ENCODE measurements at places on chromosomes 13 and 19.
A peak's percentile ranks its signal among the peaks of the same experiment; 100 is the strongest.

DNA sequence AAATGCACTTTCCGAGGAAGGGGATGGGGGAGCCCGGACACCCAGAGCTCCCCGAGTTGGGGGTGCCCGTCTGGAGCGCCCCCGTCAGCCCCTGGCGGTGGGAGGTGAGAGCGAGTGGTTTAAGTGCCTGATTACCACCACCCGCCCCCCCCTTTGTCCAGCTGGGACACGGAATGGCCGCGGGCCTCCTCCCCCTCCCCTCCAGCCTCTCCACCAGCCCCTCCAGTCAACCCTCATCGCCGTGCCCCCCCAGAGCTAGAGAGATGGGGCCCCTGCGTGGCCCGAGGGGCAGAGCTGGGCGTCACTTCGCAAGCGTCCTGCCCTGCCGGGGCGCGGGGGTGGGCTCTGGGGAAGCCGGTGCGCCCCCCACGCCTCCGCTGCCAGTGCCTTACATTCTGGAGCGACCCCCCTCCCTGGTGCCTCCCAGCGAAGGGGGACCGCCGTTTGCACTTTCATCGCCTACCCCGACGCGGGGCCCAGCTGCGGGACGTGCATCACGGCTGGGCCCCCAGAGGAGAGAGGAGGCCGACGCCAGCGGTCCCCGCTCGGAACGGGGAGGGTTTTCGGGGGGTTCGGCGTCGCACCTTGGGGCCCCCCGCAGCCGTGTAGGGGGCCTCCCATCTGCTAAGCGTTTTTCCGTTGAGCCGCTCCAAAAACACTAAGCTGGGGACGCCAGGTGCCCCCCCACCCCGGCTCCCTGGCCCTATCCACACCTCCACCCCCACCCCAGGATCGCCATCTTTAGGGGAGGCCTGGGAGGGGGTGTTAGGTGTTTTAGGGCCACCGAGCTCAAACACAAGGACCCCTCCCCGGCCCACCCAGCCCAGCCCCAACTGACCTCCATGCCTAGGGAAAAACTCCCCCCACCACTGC is 16.4 kb downstream of the SMIM24 start:
- no peak for DNase-seq

DNA sequence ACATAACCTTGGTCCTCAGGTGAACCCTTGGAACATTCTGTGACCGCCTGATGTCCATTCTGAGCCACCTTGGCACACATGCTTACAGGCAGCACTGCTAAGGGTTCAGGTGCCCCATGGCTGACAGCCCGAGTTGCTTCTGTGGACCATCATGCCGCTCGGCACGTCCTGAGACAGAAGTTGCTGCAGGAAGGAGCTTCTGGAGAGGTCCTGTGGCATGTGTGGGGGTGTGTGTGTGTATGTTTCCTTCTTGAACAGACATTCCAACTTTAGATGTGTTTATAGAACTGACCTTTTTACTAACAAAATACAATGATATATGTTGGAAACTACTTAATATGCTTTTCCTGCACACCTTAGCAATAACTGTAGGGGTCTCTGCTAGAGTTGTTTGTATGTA is 4.8 kb upstream of the C1QTNF9 start:
- no peak for DNase-seq

DNA sequence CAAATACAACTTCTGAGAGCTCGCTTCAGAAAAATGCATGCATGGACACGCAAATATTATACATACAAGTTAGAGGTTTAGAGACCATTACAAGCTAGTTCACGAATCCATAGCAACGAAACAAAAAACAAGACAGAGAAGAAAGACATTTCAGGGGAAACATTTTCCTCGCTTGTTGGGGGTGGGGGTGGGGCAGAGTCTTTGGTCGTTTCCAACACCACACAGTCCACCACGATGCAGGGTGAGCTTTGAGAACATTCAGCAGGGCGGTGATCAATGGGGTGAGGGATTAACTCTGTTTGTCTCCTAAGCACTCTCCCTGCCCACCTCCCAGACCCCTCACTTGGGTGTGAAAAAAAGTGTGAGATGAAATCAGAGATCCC is 651 bp downstream of the OXGR1 start:
- no peak for DNase-seq

DNA sequence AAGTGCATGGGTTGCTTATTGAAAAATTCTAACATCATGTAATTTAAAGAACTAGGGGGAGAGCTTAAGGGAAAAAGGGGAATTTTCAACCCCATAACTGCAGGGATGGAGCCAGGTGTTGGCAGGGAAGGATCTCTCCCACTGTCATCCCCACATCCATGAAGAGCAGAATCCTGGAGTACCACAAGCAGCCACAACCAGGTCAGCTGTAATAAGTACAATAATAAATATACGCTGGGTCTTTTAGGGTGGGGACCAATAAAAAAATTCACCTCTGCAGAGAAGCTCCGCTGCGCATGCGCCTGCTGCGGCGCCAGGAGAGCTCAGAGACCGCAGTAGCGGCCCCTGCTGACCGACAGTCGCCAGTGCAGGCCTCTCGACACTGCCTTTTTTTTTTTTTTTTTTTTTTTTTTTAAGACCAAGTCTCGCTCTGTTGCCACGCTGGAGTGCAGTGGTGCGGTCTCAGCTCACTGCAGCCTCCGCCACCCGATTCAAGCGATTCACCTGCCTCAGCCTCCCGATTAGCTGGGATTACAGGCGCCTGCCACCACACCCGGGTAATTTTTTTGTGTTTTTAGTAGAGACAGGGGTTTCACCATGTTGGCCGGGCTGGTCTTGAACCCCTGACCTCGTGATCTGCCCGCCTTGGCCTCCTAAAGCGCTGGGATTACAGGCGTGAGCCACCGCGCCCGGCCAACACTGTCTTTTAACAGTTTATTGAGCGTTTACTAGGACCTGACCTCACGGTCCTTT is 2.5 kb upstream of the EEF2 start:
- DNase-seq: peak; percentile 79

DNA sequence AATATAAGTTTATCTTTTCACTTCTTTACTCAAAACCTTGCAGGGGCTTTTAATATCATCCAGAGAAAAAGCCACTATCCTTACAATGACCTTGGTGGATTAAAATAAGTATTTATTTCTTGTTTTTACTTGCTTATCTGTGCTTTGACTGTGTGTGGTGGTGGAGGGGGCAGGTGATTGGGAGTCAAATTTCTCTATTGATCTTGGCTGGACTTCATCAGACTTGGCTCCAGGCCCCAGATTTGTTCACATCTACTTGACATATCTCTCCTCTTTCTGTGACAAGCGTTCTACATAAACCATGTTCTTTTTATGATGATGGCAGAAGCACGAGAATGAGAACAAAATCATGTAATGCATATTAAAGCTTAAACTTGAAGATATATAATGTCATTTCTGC is 670.8 kb downstream of the PCDH17 start:
- DNase-seq: no peak

DNA sequence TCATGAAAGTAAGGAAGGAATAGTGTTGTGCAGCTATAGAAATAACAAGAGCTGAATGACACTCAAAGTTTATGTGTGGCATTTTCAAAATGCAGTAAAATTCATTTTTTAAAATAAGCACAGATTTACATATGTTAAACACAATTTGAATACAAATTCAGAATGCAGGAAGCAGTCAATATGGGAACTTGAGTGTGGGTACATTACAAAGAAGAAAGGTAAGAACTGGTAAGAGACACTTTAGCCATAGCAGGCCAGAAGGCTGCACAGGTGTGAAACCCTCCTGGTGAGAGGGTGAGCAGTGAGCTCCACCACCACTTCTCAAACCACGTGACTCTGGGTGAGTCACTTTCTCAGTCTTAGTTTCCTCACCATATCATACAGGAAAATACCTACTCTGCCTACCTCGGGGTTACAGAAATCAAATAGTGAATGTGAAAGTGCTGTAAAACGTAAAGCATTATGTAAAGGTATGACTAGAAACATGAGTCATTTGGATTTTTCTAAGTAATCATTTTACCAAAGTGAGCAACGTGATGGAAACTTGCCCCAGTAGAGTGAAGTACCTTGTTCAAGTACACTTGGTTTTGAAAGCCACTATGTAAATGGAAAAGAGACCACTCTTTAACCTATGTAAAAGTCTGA is 40.5 kb downstream of the USP12 start:
- DNase-seq: no peak

DNA sequence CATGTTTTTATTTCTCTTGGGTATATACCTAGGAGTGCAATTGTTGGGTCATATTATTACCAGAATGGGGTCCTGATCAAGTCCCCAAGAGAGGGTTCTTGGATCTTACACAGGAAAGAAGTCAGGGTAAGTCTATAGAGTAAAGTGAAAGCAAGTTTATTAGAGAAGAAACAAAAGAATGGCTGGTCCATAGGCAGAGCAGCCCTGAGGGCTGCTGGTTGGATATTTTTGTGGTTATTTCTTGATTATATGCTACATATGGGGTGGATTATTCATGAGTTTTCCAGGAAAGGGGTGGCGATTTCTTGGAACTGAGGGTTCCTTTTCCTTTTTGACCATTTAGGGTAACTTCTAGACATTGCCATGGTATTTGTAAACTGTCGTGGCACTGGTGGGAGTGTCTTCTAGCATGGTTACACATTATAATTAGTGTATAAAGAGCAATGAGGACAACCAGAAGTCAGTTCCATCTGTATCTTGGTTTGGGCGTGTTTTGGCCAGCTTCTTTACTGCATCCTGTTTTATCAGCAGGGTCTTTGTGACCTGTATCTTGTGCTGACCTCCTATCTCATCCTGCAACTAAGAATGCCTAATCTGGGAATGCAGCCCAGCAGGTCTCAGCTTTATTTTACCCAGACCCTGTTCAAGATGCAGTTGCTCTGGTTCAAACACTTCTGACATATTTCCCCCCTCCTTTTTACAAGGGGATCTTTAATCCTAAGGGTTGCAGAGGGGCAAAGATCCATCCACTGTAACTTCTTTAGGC is 41.1 kb downstream of the CEACAM1 start:
- no peak for DNase-seq

GRCh38 chr13:94115054-94115453 is 364.4 kb downstream of the DCT start:
- DNase-seq: no peak

- no peak for DNase-seq
These were observed 1095.8 kb downstream of the UQCRFS1 start for GRCh38 chr19:28117143-28117542.

- DNase-seq: peak; percentile 99
These were observed at the start of gene ERCC2 for GRCh38 chr19:45370410-45371204. Gene ERCC2, minus strand, starts transcription at chr19:45370573. Its CDS starts 33 bp downstream, at chr19:45370540.
